ENCODE measurements at places on chromosomes 6 and 20. TPM values are rescaled to one million over a fixed set of nuclear protein-coding genes. Genes with fewer than 3 reads are reported as not detected.

DNA sequence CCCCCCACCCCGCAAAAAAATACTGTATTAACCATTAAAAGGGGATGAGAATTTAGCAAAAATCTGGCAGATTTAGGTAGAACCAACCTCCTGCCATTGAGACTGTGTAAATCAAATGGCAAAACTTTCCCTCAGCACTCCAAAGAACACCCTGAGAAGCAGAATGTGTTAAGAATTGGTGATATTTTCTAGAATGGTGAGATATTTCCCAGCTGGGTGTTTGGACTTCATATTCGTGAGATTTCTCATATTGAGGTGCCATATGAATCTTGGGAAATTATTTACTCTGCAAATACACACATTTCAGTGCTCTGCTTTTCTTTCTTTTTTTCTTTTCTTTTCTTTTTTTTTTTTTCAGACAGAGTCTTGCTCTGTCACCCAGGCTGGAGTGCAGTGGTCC is 66.3 kb upstream of the FOXO3 start:
- no peak for DNase-seq

- no peak for DNase-seq
Observed at GRCh38 chr6:151025076-151025475, 159.6 kb downstream of the MTHFD1L start.

GRCh38 chr6:137903933-137904821 is 37.1 kb downstream of the TNFAIP3 start:
- DNase-seq: no peak

DNA sequence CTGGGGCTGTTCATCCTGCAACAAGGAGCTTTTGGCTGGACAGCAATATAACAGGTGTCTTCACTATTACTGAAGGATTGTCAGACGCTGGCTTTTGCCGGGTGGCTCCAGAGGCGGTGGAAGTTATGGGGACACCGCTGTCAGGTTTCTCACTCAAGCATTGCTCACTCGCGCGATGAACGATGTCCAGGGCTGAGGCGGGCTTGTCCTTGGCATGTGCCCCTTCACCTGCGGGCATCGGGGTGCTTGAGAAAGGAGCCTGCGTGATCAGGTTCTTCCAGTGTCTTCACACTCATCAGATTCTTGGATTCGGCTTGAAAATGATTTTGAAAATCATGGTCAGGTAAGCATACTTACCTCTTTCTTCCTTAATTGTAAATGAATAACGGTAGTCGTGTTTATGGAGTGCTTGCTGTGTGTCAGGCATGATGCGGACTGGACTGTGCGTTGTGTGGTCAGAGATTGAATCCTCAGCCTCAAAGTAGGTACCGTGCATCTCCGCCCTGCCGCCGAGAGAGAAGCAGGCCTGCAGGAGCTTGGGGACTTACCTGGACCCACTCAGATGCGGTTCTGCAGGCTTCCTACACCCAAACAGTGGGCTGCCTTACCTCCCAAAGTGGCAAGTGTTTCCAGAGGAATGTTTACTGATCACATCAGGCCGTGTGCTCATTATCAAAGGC is 18.3 kb upstream of the PYGB start:
- no peak for DNase-seq

DNA sequence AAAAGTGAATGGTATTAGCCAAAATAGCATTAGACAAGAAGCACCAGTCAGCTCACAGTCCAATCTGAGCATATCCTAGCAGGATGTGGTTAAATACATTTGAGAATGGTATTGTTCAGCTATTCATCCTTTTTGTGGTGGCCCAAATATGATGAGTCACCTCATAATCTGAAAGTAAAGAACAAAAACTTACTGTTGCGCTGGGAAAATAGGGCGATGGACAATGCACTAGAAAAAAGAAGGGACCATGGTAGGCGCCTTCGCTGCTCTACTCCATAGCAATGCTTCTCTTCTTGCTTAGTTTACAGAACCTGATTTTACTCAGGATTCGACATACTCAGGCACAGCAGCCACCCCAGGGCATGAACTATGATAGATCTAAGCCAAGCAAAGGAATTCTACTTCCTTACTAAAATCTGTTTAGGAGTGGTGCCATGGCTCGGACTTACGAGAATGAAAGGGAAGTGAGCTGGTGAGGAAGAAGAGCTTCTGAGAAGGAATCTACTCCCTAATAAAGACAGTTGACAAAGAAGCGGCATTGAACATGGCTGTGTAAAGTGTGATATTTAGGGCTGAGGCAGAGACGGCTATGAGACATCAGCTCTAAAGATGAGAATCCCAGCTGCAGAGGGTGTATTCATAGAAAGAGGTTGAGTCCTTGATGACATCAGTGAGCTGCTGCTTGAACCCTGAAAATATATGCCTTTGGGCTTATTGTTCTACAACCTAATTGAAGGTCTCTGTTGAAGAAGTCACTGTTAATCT is 16.6 kb upstream of the FBXO9 start:
- DNase-seq: no peak

GRCh38 chr6:33806841-33807240 is 3.0 kb upstream of the MLN start:
- DNase-seq: no peak

The LRFN2 gene
- total RNA-seq: not detected

The ZNF311 gene
- total RNA-seq: 0.17 TPM

The MOG gene
- total RNA-seq: not detected
